Activated CD8-positive, alpha-beta T cell treated with anti-CD3 and anti-CD28 coated beads for 36 hours (primary cell): ENCODE measurements at places on chromosomes 5 and 9.

DNA sequence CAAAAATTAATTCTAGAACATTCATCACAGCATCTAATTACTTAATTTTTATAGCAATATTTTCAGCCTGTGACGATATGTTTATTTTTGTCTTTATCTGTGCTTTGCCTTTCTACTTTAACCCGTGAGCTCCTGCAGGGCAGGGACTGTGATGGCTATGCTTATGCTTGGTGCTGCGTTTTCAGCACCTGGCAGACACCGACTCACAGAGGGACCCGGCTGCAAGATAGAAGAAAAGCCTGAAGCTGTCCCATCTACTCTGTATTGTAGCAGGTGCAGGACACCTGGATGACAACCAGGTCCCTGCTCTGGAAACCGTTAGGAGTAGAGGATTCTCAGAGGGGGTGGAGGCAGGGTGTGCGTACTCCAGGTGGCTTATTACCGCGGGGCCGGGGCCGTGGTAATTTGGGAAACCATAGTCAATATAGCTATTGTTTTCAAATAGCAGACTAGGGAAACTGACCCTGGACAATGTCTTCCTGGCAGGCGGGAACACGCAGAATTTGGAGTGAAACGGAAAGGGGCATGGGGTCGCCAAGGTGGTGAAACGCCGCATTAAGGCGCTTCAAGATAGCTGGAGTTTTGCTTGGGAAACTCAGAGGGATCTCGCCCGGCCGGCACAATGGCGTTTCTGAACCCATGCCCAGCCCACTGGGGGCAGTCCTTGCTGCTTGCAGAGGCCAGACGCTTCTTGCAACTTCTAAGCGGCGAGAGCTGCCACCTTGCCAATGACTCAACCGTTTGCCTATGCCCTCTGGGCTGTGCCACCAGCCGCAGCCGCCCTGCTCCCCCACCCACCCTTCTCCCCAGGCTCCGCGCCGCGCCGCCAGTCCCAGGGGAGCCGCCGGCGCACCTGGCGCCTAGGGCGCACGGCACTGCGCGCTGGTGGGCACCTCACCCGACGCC lies 140.1 kb upstream of the PALM2AKAP2 start:
- no peak for DNase-seq

GRCh38 chr5:52989781-52990527 lies 802 bp downstream of the ITGA2 start:
- peak; percentile 56 for DNase-seq

- DNase-seq: no peak
Measured at GRCh38 chr5:149049371-149049781, 13.5 kb downstream of the SH3TC2 start.

- DNase-seq: peak; percentile 28
Measured at GRCh38 chr5:56951126-56951945, 587 bp downstream of the MIER3 start.

GRCh38 chr5:67240065-67240464 lies 43.5 kb upstream of the CD180 start:
- no peak for DNase-seq

GRCh38 chr5:74107899-74108298 lies 481.9 kb downstream of the ARHGEF28 start:
- DNase-seq: no peak

- no peak for DNase-seq
Measured at GRCh38 chr5:126959188-126959587, 71.2 kb downstream of the MARCHF3 start.

GRCh38 chr5:2752821-2753439 lies 1.5 kb upstream of the IRX2 start:
- DNase-seq: no peak

DNA sequence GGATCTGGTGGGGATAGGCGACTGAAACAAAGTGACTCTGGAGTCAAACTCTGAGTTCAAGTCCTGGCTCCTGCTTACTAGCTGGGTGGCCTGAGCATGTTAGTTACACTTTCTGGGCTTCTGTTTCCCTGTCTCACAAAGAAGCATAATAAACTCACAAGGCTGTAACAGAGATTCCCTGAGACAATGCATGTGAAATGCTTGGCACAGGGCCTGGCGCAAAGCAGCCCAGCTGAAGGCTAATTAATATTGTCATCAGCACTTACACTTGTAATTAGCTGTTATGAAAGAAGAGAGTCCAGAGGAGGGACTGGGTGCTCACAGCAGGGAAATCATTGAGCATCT lies 64.1 kb upstream of the SPOCK1 start:
- DNase-seq: no peak

DNA sequence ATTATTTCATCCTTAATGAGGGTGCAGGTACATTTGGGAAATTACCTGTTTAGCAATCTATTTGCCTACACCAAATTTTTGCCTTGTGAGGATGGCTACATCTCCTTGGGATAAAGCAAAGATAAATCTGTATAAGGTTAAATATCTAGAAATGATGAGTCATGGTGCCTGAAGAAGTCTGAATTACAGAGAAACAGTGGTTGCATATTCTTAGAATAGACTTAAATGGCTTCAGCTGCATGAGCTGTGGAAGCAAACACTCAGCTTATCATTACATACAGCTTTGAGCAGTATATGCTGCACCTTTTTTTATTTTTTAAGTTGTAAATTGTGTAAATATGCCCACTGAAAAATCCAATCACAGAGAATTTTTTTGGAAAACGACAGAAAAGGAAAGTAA lies 153.5 kb downstream of the RAPGEF6 start:
- no peak for DNase-seq

DNA sequence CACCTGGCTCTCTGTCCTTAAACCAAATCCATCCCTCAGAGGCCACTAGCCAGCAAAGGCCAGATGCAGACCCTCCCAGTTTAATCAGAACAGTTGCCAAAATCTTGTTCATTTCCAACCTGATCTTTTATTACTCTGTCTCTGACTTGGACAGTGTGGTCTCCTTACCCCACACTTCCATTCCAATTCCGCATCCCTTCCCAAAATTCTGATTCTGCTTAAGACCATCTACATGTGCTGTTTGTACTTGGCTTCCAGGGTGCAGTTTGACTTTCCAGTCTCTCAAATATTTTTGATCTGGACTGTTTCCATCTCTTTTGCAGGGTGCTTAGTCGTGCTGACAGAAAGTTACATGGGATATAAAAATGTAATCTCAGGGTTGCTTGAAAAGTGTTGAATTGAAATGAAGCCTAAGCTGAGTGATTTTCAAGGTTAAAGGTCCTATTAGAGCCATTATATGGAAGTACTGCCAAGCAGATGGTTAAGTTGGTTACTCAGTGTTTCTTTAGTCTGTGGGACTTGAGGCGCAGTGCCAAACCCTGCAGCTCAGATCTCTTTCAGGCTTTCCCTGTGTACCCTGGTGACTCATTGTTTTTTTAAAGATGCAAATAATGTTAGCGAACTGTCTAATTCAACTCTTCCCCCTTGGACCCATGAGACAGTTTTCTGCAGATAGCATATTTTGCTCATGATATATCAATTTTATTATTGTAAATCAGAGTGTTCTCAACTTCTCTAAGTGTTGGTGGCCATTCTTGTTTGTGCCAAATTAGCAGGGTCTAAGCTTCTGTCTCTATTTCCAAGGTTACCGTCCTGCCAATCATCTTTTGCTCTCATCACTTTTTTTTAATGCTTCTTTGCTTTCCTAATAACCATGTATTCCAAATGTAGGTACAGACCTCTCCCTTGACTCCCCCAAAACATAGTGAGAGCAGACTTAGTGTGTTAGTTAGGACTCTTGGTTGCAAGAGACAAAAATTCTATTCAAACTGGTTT lies 18.2 kb upstream of the DCP2 start:
- DNase-seq: peak; percentile 52

DNA sequence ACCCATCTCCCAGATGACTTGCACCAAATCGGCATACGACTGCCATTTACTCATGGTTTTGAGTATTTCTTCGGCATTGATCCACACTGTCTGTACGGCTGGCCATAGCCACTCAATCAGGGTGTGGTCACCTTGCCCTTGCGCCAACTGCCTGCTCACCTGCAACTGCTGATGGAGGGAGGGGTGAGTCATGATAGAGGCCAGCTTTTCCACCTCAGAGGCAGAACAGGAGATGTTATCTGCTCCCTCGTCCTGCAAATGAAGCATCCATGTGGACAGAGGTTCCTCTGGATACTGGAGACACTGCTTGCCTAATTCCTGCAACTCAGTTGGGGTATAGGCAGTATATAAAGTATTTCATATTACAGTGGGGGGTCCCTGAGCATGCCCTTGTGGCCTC lies 85.6 kb upstream of the ATP10B start:
- no peak for DNase-seq

- no peak for DNase-seq
Measured at GRCh38 chr9:93820667-93821306, 134.4 kb downstream of the BARX1 start.

- DNase-seq: no peak
Measured at GRCh38 chr5:1723476-1723875, 76.2 kb downstream of the MRPL36 start.
